ENCODE measurements at places on chromosomes 7 and 10. TPM values are rescaled to one million over a fixed set of nuclear protein-coding genes. Genes with fewer than 3 reads are reported as not detected.

GRCh38 chr10:44963772-44964633 lies 4.4 kb downstream of the RASSF4 start:
- no peak for DNase-seq

The SGPL1 gene
- total RNA-seq = 101 TPM

- peak; percentile 22 for DNase-seq
Measured at GRCh38 chr10:116538456-116538855, 7.3 kb upstream of the PNLIP start.

GRCh38 chr10:62844280-62845011 lies 28.3 kb upstream of the EGR2 start:
- no peak for DNase-seq

GRCh38 chr7:115559877-115560276 lies 470.7 kb downstream of the TFEC start:
- no peak for DNase-seq

- no peak for DNase-seq
Measured at GRCh38 chr7:139741789-139742344, 35.9 kb downstream of the HIPK2 start.

The RPEL1 gene
- total RNA-seq = not detected

- no peak for DNase-seq
Measured at GRCh38 chr10:3159152-3159551, 13.4 kb downstream of the PITRM1 start.

GRCh38 chr10:97882142-97883091 lies 32.8 kb downstream of the GOLGA7B start:
- peak; percentile 90 for DNase-seq

- peak; percentile 39 for DNase-seq
Measured at GRCh38 chr10:113854761-113855588, 514 bp downstream of the NHLRC2 start.

The SRRM3 gene
- 2.7 TPM for total RNA-seq

The PILRA gene
- 2.3 TPM for total RNA-seq

The TUBB8 gene
- not detected for total RNA-seq

The EN2 gene
- not detected for total RNA-seq

GRCh38 chr10:29120216-29120615 lies 168.7 kb upstream of the LYZL1 start:
- peak; percentile 80 for DNase-seq

- no peak for DNase-seq
Measured at GRCh38 chr7:108360058-108360800, 96.0 kb downstream of the NRCAM start.

The PHYH gene
- 8.3 TPM for total RNA-seq
